ENCODE measurements at places on chromosomes 1 and 21.

GRCh38 chr1:10541286-10541685 lies 66.5 kb downstream of the PEX14 start:
- no peak for DNase-seq

DNA sequence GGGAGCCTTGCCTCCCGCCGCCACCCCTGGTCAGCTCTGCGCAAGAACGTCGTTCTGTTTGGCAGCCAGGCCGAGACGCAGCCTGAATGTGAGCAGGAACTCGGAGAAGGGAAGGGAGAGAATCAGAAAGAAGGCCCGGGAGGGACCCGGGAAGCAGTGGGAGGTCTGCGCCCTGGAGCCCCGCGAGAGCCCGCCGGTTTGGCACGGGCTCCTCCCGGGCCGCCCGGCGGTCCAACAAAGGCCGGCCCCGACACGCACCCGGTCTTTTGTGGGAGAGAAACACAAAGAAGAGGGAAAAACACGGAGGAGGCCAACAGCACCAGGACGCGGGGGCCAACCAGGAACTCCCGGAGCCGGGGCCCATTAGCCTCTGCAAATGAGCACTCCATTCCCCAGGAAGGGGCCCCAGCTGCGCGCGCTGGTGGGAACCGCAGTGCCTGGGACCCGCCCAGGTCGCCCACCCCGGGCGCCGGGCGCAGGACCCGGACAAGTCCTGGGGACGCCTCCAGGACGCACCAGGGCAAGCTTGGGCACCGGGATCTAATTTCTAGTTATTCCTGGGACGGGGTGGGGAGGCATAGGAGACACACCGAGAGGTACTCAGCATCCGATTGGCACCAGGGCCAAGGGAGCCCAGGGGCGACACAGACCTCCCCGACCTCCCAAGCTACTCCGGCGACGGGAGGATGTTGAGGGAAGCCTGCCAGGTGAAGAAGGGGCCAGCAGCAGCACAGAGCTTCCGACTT lies 2.7 kb upstream of the OLIG2 start:
- DNase-seq = no peak

GRCh38 chr1:105399716-105400115 lies 1650.0 kb downstream of the AMY1C start:
- DNase-seq = no peak

GRCh38 chr1:210653771-210654170 lies 325.1 kb downstream of the HHAT start:
- no peak for DNase-seq

DNA sequence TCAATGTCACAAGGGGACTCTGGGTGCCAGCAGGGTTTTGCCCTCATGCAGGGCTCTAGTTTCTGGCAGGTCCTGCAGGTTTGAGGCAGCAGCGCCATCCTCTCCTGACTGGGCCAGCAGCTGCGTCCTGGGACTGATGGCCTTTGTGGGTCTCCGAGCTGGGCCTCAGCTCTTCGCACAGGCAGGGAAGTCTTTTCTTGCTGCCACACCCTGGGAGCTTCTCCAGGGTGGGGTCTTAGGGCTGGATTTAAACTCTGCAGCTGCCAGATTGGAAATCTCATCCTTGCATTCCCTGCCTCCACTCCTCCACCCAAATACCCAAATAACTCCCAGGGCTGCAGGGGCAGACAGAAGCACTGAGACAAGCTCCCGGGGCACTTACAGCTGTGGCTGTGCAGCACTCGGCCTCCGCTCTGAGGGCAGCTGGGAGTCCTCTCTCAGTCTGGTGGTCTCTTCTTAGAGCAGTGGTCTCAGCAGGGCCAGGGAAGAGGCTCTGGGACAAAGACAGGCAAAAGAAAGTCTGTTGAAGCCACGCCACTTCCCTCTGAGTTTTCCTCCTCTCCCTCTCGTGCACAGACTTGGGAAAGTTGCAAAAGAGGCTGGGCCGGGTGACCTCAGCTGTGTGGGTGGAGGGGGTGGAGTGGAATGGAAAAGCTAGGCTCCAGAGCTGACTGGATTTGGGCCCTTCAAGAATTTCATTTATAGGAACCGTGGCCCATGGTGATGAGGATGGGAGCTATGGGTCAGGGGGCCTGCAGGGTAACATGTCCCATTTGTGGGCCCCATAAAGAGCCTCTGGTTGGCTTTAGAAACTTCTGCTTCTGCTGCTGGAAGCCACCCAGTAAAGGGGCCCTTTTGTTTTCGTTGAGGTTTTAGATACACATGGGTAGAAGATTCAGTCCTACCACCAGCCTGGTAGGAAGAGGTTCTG lies at the start of gene RAB7B:
Gene RAB7B, minus strand, starts transcription at position 525 of the 931 bp plus-strand sequence. CDS start 9,260 bp downstream, outside the sequence.
- DNase-seq = no peak

DNA sequence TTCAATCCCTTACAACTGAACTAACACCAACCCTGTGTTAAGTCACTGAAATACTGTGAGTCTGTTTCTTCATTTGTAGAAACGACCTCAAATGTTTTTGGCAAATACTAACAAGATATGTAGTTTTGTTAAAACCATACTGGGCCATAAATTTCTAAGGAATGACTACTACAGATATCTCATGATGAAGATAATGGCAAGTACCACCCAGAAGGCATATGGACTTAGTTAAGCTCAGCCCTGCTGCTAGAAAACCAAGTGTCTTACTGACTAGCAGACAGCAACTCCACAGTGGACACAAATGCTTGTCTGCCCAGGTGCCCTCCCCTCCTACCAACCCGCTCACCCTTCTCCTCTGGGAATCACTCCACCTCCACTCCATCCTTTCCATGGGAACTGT lies 44.5 kb upstream of the BMP8B start:
- DNase-seq = no peak

DNA sequence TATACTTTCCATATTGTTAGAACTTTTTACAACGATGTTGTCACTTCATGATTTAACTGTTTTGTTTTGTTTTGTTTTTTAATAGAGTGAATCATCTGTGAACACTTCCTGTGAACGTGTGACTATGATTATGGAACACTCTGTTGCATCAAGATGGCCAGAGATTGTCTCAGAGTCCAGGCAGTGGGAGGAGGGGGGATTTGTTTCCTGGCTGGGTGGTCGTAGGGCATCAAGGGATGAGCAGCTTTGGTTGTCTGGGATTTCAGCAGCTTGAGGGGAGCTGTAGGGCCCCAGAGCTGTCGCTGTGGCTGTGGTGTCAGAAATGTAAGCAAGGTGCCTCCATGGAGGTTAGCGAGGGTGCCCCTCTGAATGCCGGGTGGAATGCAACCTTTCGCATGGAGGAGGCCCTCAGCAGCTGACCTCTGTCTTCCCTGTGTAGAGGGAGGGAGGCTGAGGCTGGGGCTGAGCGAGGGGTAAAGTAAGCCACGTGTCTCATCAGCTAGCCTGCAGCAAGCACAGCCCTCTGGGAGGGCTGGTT lies 21.4 kb downstream of the NEK2 start:
- DNase-seq = no peak

DNA sequence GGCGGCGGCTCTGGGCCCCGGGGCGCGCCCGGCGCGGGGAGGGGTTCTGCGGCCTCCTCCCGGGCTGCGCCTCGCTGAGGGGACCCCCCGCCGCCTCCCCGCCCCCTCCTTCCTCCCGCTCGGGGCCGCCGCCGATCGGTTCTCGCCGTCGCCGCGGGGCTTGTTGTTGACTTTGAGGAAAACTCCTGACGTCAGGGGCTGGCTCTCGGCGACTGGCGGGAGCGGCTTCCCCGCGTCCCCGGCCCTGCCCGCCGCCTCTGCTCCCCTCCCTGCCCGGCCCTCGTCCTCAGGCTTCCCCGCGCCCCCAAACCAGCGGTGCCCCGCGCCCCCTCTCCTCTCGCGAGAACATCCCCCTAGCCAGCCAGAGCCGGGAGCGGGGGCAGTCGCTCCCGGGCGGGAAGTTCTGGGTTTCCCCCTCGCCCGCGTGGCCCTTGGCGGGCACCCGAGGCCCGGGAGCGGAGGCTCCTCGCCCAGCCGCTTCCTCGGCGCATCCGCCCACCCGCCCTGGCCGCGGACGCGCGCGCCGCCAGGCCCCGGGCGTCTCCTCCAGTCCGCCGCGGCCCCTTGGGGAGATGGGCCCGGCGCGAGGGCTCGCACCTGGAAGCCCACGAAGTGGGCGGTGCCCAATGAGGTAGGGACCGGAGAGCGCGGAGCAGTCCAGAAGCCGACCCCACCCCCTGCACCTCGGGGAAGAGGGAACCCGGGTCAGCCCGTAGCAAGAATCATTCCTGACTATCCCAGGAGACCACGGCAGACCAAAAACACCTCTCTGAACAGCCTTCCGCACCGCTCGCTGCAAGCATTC lies 611 bp upstream of the AKT3 start:
- peak; percentile 83 for DNase-seq

DNA sequence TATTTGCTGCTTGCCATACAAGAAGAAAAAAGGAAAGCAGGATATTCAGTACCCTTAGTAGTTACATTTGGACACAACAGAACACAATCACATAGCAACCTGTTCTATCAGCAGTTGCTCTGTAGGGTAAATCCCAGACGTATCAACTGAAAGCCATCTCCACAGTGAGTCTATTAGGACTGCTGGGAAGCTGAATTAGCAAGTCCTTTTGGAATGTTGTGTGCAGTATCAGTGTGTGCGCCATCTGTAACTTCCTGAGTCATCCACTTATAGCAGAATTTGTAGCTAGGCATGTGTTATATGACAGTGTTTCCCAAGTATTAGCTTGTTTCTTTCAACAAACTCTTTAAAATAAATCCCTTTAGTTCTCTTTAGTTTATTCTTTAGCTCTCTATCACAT lies 21.3 kb downstream of the CCDC30 start:
- DNase-seq = no peak

GRCh38 chr1:210360852-210361477 lies 32.3 kb downstream of the HHAT start:
- DNase-seq = peak; percentile 55

GRCh38 chr1:91124989-91125417 lies 103.2 kb upstream of the ZNF644 start:
- no peak for DNase-seq

GRCh38 chr1:79190074-79190473 lies 183.5 kb upstream of the ADGRL4 start:
- no peak for DNase-seq

- peak; percentile 79 for DNase-seq
These were observed 2.5 kb upstream of the SAMD11 start for GRCh38 chr1:921011-921837.

DNA sequence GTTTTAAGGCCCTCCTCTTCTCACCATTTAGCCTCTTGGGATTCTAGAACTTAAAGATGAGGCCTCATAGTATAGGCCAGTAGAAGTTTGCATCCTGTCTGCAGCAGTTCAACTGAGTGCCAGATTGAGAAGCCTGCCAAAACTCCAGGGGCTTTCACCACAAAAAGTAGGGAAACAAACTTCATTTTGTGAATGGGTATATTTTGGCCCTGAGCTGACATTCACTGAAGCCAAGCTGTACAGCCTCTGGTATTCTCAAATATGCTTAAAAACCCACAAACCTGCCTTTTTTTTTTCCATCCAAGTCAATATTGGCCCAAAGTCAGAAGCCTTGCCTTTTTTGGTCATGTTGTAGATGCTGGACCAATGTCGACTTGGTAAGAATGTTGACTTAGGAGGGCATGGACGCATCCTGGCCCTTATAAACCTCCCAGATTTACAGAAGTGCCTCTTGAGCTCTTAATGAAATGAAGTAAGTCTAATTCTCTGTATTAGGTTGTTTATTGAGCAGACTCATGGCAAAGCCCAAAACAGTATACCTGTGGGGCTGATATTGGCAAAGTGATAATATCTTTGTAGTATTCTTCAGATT lies 337.5 kb downstream of the CHRM3 start:
- DNase-seq = no peak

Data from HEK293T (cell line).